A549 (cell line): ENCODE measurements at places on chromosomes 3 and 15.

DNA sequence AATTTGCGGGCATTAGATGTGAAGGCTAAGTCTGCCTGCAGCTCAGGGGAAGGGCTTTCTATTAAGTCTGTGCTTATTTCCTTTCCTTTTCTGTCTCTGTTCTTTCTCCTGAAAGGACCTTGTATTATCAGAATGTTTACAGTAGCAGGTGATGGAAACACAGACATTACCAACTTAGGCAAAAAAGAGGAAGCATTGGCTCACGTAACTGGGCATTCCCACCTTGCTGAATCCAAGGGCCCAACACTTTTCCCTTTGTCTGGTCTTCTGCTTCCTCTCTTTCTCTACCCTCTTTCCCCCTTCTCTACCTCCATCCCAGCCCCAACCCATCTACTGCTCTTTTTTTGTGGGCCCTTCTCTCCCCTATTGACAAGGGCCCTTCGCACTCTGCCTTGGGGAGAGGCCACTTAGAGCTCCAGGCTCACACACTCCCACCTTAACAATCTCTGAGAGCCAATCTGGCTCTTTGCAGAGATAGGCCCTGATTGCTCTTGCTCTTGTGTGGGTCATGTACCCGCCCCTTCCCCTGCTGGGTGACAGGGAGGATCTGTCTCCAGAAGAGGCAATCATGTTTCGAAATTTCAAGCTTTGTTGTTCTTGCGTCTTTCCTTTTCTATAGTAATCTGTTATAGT, 35.0 kb downstream of the ACAA1 start:
- DNase-seq: no peak

DNA sequence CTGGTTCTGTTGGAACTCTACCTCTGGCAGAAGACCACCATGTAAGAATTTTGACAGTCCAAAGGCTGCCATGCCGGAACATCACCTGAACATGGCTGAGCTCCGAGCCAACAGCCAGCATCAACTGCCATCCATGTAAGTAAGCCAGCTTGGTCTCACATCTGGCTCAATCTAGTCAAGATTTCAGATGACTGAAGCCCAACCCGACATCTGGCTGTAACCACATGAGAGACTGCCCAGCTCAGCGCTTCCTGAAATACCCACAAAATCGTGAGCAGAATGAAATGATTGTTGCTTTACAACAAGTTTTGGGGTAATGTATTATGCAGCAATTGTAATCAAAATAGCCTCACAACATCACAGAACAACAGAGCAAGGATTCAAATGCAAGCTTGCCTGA, 32.9 kb downstream of the GHSR start:
- no peak for DNase-seq

- no peak for DNase-seq
Observed at GRCh38 chr15:39499681-39500080, 81.2 kb upstream of the THBS1 start.

- DNase-seq: no peak
Observed at GRCh38 chr3:146542179-146542578, 2.2 kb downstream of the PLSCR1 start.

DNA sequence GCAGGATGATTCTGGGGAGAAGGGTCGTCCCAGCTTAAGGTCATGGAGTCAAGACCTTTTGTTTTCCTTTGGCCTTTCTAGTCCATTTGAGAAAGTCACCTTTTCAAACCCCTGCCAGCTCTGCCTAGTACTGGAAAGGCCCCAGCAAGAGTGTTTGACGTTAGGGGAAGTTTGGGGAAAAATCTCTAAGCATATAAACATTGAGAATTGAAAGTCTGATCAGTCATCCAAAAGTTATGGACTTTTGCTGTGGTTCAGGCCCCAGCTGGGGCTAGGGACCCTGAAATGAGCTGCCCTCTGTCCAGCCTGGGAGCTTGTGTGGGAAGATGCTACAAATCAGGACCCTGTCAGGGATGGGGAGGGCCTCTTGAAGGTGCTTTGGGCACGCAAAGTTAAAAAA, 21.6 kb downstream of the SLC6A6 start:
- no peak for DNase-seq

GRCh38 chr15:56804938-56805337, 71.6 kb upstream of the ZNF280D start:
- no peak for DNase-seq

GRCh38 chr3:72820415-72820814, 27.8 kb downstream of the SHQ1 start:
- no peak for DNase-seq

- DNase-seq: no peak
Observed at GRCh38 chr15:39609166-39609916, 28.5 kb downstream of the THBS1 start.

DNA sequence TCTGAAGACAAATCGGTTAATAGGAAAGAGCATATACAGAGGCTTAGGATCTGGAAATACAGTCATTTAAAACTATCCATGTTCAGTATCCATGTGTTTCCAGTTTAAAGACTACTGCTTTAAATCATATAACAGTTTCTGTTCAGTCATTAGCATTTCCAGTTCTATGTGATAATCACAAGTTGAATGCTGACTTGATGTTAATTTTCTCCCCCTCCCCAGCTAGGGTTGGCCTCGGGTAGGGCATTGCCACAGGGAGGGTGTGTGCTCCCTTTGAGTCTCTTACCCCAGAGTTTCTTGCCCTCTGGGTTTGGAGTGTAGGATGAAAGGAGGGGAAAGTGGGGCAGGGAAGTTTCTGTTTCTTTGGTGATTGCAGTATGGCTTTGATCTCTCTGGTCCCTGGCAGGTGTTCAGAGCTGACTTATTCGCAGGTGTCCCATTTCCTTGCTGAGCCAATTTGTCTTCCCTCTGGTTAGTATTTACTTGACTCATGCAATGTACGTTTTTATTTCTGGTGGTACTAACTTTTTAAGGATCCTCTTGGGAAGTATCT, 86.3 kb downstream of the SH3GL3 start:
- no peak for DNase-seq

- no peak for DNase-seq
Observed at GRCh38 chr3:107661447-107662123, 138.8 kb downstream of the BBX start.

- DNase-seq: no peak
Observed at GRCh38 chr3:7696320-7696719, 805.3 kb upstream of the LMCD1 start.

GRCh38 chr3:103976931-103977339, 1389.8 kb upstream of the ALCAM start:
- DNase-seq: no peak

- no peak for DNase-seq
Observed at GRCh38 chr15:95590533-95591044, 739.9 kb upstream of the NR2F2 start.

- no peak for DNase-seq
Observed at GRCh38 chr3:98554580-98554979, 22.8 kb downstream of the GPR15 start.

- no peak for DNase-seq
Observed at GRCh38 chr15:85927931-85928537, 133.3 kb upstream of the KLHL25 start.

DNA sequence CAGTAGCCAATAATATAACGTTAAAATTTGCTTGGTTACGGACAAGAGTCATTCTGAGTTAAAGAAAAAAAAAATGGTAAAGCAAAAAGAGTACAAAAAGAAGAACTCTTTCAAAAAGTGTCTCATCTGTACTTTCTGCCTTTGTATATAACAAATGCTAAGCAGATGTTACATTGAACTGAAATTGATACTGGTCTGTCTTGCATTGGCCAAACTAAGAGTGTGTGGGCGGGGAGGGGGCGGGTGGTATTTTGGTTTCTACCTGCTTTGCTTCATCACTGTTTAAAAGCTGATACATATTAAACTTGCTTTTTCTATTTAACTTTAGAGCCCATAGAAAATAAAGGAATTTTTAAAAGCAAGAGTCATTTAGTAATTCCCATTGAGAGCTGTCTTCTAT, 215.0 kb upstream of the THBS1 start:
- DNase-seq: no peak

DNA sequence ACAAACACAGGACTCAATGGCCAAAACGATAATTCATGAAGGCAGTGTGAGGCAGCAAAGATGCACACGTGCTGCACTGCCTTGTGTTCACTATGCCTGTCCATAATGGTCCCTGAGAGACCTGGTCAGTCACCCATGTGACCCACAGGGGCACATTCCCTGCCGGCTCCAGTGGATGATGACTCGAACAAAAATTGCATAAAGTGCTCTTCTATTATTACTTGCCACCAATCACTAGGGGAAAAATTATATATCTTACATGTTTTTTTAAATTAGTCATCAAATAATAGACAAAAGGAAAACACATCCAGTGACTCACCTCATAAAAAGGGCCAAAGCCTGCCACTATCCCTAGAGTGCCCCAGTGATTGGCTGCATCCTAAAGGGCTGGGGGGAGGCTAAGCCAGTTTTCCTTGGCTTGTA, 47.5 kb downstream of the UBP1 start:
- peak; percentile 77 for DNase-seq

GRCh38 chr3:24254649-24255048, 240.0 kb downstream of the THRB start:
- DNase-seq: no peak

- no peak for DNase-seq
Observed at GRCh38 chr3:141087778-141088130, 36.6 kb downstream of the SPSB4 start.

GRCh38 chr3:117118604-117119003, 409.0 kb downstream of the TUSC7 start:
- DNase-seq: no peak

DNA sequence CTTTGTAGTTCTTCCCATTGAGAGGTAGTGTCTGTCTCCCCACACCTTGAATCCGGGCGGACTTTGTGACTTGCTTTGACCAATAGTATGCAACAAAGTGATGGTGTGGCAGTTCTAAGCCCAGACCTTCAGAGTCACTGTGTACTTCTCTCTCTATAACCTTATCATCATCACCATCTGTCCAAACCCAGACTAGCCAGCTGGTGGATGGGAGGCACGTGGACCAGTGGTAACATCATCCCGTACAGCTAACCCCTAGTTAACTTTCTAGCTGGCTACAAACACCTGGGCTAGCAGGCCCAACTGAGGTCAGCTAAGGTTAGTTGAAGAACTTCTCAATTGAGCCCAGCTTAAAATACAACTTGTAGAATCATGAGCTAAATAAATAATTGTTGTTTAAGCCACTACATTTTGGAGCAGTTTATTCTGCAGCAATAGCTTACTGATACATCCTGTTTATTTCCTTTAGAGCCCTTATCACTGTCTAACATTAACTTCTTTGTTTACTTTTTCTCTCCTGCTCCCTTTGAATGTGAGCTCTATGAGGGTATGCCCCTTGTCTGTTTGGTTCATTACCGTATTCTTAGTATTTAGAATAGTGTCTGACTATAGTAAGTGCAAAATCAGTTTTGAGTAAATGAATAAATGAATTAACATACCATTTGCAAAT, 11.5 kb upstream of the CCR9 start:
- DNase-seq: no peak

- DNase-seq: no peak
Observed at GRCh38 chr3:65581313-65581712, 457.4 kb downstream of the MAGI1 start.

DNA sequence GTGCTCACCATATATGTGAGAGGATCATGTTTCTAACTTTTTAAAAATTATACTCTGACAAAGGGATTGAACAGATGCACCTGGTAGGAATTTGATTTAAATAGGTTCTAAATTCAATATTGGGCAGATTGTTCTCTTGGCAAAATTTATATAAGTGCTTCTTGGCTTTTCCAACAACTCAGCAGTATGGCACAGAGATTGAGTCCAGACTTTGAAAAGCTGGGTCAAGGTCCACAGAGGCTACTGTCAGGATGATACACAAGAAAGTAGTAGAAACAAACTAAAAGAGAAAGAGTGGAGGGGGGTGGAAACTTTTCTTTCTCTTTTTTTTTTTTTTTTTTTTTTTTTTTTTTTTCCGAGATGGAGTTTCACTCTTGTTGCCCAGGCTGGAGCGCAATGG, 203.2 kb upstream of the ADAMTS9 start:
- DNase-seq: no peak

GRCh38 chr3:4656059-4656458, 162.9 kb downstream of the ITPR1 start:
- DNase-seq: peak; percentile 77

GRCh38 chr15:73394782-73395181, 26.0 kb upstream of the HCN4 start:
- no peak for DNase-seq

DNA sequence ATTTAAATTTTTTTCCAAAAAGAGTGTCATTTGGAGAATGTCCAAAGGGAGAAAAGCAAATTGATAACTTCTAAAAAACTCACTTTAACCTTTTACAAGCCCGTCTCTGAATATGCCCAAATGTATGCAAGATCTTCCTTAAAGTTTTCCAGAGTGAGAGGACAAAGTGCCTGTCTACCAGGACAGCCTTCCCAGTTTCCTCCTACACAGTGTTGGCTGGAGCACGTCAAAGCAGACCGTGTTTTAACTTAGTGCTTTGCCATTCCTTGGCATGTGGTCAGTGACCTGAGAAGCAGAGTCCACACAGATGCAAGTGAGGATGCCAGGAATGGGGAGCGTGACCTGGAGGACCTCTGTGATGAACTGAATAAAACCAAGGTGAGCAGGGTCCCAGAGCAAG, 245.7 kb downstream of the FAM43A start:
- DNase-seq: no peak

DNA sequence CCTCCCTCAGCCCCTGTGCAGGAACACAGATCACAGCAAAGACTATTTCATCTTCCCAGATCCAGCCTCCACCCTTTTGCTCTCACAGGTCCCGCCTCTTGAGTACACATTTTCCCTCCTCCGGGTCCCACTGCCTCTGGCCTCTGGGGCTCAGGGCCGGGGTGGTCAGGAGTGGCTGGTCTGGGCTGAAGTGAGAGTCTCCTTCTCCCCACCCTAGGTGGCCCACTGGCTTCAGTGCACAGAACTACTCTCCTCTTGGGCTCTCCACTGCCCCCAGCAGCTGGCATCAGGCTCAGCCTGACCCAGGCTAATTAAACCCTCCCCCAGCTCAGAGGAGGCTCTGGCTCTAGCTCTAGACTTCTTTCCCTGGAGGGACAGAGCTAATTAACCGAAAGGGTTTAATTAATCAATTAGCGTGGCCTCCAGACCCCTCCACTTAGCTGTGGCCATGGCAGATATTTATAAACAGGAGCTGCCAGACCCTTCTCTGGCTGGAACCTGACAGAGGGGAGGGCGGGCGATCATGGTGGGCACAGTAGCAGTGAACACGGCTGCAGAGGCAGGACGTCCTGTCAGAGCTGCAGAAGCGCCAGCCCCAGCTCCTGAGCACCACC, 15.1 kb downstream of the DUSP7 start:
- DNase-seq: no peak

- peak; percentile 42 for DNase-seq
Observed at GRCh38 chr3:179898024-179898423, 138.7 kb downstream of the PEX5L start.

- no peak for DNase-seq
Observed at GRCh38 chr3:176590722-176591121, 606.6 kb downstream of the TBL1XR1 start.

GRCh38 chr15:94262201-94262600, 30.8 kb downstream of the MCTP2 start:
- no peak for DNase-seq

DNA sequence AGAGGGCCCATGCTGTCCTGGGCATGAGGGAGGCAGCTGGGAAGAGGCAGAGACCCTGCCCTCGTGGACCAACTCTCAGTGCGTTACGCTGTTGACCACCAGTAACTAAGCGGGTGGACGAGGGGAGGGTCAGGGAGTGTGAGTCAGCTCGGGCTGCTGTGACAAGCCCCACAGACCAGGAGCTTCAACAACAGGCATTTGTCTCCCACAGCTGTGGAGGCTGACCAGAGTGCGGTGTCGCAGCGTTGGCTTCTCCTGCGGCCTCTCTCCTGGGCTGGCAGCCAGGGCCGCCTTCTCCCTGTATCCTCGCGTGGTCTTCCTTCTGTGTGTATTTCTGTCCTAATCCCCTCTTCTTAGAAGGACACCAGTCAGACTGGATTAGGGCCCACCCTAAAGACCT, 13.0 kb downstream of the EFCC1 start:
- no peak for DNase-seq
